Effector CD4-positive, alpha-beta T cell (primary cell): ENCODE measurements at places on chromosomes 6 and 20.

DNA sequence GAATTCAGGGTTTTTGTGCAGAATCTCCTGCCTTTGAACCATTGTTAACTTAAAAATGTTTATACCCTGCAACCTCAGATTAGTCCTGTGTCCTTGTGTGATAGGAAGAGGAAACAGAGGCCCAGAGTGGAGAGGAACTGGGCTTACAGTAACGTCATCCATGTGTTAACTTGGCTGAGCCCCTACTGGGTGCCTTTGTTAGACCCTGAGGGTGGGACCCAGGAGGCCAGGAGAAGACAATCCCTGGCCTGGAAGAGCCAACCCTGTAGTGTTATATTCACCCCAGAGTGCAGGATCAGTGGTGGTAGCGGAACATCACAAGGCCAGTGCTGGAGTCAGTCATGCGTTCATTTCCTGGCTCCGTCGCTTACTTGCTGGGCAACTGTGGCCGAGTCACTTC, 10.6 kb downstream of the MYLK2 start:
- no peak for DNase-seq

DNA sequence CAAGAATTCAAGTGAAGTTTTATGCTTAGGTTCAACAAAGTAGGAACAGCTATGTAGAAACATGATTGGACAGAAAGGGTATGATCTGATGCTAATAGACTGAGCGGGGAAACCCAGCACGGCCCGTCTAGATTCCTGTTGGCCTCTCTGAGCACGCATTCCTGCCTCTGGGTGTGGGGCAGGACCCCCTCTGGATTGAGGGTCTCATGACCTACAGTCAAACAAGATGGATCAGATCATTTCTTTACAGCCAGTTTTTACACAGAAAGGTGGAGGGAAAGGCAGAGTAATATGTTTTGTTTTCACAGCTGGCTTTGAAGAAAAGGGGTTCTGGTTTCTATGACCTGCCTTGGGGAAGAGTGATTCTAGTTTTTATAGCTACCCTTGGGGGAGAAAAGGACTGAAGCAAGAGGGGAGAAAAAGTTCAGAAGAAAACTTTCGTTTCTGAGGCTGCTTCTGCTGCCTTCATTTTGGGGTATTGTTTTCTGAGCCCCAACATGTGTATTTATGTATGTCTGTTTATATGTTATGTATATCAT, 99.6 kb upstream of the SLC22A16 start:
- no peak for DNase-seq

- no peak for DNase-seq
These were observed 40.2 kb upstream of the INSM1 start for GRCh38 chr20:20327746-20328145.

GRCh38 chr6:144582939-144583613, 297.9 kb downstream of the UTRN start:
- DNase-seq, result peak; percentile 11

- DNase-seq, result no peak
These were observed 17.1 kb downstream of the CLIC5 start for GRCh38 chr6:45998524-45998923.

GRCh38 chr6:127462376-127462775, 3.2 kb upstream of the KIAA0408 start:
- DNase-seq, result no peak
